Renal cortical epithelial cell (primary cell): ENCODE measurements at places on chromosomes 2 and 18. TPM values are rescaled to one million over a fixed set of nuclear protein-coding genes. Genes with fewer than 3 reads are reported as not detected.
A peak's percentile ranks its signal among the peaks of the same experiment; 100 is the strongest.

UGT1A5 gene
- 0.35 and 3.8 TPM in 2 replicates for total RNA-seq

TPO gene
- total RNA-seq: not detected in 2 replicates

CCDC85A gene
- under 0.01 and 0.15 TPM in 2 replicates for total RNA-seq

ALPP gene
- total RNA-seq: not detected in 2 replicates

DES gene
- 0.30 and 0.69 TPM in 2 replicates for total RNA-seq

NT5C1B gene
- total RNA-seq: not detected in 2 replicates

PROM2 gene
- 17.6 and 38.0 TPM in 2 replicates for total RNA-seq

CDH7 gene
- total RNA-seq: not detected in 2 replicates

GDF7 gene
- total RNA-seq: 0.69 and 3.2 TPM in 2 replicates

MYO5B gene
- total RNA-seq: 50.0 and 79.2 TPM in 2 replicates

GRCh38 chr2:67486041-67486796 lies 89.1 kb downstream of the ETAA1 start:
- peak; percentile 72 for DNase-seq

- DNase-seq: no peak
Measured at GRCh38 chr2:231332872-231333500, 62.5 kb upstream of the B3GNT7 start.

DNA sequence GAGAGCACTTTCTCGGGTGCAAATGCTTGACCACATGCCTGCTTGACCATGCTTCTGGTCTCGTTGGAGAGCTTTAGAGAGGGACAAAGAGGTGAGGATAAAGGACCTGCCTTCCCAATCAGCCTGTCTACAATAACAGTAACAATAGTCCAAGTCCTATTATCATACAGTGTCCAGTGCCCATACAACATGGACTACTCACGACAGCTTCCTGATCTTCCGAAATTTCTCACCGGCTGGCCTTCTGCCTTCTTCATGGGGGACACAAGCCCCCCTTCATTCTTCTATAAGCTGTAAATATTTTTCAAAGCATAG lies 329.0 kb downstream of the PAX3 start:
- no peak for DNase-seq

DNA sequence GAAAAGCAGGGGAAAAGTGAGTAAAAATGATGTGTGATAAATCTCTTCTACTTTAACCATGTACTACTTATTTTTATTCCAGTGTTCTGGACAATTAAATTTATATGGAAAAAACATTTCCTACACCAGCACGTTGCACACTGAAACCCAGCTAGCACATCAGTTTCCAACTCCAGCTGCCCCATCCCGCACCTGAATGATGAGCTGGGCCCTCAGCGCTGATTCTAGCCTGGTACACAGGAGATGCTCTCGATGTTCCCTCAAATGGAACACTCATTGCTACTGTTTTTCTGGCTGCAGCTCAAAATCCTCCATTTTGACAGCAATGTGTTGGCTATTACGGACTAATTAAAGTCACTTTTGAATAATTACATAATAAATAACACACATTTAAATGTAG lies 783.1 kb upstream of the FSHR start:
- no peak for DNase-seq

GRCh38 chr2:208062113-208062512 lies 36.8 kb upstream of the PLEKHM3 start:
- DNase-seq: peak; percentile 44

DNA sequence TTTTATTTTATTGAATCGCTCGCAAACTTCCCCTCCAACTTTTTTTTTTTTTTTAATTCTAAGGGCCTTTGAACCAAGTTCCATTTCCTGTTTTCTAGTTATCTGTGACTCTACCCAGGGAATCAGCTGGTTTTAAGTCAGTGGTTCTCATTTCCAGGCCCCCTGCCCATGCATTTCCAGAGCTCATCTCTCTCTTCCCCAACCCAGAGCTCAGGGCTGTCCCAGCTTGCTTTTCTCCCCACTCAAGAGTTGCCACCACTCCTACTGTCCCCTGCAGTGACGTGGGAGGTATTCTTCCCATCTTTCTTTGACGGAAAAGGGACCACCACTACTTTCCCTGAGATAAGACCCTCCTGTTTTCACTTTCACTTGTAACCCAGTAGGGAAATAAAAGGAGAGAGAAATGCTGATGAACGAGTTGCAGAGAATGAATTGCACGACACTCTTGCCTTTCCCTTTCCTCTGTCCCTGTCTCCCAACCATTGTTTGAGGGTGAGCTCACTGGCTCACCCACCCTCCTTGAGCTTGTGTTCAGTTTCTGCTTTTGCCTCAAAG lies 42.1 kb downstream of the TET3 start:
- DNase-seq: no peak

DNA sequence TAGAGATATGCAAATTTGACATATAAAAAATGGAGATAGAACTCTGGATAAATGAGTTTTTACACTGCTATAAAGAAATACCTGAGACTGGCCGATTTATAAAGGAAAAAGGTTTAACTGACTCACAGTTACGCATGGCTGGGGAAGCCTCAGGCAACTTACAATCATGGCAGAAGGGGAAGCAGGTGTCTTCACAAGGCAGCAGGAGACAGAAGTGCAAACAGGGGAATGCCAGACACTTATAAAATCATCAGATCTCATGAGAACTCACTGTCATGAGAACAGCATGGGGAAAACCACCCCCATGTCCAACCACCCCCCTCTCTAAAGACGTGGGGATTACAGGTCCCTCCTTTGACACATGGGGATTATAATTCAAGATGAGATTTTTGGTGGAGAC lies 1540.2 kb upstream of the SLC39A10 start:
- DNase-seq: no peak

- DNase-seq: no peak
Measured at GRCh38 chr2:237556773-237557632, 9.4 kb upstream of the PRLH start.

GRCh38 chr2:5764041-5764440 lies 71.9 kb downstream of the SOX11 start:
- no peak for DNase-seq

DNA sequence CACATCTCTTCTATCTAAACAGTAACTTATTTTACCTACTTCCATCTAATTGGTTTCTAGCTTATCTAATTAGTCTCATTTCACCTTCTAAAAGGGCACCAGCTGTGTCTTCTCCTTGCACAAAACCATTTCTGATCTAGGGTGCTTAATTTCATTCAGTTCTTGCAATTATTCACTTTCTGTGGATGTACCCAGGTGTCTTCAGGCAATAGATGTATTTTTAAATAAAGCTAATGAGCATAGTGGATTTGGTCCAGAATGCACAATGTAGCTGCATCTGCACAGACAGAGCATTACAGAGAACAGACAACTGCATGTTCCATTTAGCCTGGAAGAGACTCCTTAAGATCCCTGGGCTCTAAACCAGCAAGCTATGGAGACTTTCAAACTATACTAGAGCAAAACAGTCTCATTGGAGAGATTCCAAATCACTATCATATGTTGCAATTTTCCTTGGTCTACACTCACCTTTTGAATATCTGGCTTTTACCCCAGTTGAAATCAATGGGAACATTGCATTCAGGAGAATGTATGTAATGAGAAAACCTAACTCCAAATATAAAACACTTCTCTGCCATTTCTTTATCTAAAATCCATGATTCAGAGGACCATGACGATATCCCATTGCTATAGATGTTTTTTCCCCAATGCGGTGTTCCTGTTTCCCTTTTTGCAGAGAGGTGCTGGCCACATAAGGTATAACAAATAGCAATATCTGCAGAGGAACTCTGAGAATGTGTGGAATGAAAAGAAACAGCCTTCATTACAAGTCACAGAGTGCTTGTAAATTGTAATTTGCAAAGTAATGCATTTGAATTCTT lies 3.5 kb upstream of the RFX8 start:
- DNase-seq: peak; percentile 52

GRCh38 chr2:57107353-57107752 lies 923.6 kb downstream of the CCDC85A start:
- DNase-seq: no peak

DNA sequence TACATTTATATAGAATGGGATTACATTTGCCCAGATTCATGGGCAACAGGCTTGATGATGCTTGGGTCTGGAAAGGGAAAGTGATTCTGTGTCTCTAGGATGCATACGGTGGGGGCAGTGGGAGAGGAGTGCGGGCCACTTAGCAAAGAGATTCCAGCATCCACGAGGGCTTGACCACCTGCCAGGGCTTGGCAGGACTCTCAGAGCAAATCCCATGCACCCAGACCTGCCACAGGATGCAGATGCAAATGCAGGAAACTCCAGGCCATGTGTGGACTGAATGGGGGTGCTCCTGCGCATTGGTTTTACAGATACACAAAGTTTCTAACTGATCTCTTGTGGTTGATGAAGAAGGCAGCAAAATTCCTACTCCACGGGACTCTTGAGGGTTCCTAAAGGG lies 334.7 kb downstream of the CYRIA start:
- no peak for DNase-seq

DNA sequence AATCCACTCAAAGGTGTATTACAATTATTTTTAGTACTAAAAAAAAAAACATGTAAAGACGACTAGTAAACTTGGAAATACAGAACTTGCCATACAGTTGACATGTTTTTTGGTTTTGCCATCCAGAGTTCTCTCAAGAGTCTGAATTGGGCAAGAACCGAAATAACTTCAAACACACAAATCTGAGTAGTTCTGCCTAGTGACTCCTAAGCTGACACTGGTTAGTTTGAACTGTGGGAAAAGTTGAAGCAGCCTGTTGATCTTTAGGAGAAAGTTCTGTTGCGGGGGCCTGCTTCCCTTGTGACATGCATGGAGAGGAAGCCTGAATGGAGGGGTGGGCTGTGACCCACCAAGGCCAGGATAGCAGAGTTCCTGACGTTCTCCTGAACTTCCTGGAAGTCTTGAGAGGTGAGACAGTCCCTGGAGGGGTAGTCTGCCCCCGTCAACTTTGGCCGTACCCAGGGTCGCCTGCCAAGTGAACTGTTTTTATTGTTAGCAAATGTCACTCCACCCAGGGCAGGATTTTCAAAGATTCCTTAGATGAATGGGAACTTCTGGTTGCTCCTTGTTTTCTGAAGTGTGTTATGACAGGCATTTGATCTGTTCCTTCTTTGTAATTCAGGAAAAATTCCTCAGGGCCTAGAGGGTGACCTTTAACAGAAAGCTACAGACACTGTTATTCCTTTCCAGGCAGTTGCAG lies 85.6 kb upstream of the SPTBN1 start:
- DNase-seq: no peak

- no peak for DNase-seq
Measured at GRCh38 chr18:2654928-2655177, 673 bp upstream of the SMCHD1 start.

DNA sequence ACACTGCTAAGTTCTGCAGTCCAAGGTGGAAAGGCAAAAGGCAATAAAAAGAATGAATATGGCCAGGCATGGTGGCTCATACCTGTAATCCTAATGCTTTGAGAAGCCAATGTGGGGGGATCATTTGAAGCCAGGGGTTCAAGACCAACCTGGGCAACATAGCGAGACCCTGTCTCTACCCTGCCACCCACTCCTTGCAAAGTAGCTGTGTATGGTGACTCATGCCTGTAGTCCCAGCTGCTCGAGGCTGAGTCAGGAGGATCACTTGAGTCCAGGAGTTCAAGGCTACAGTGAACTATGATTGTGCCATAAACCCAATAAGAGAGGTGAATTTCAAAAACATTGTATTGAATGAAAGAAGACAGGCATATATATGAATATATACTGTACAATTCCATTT lies 2.4 kb downstream of the MYL12B start:
- DNase-seq: no peak

DNA sequence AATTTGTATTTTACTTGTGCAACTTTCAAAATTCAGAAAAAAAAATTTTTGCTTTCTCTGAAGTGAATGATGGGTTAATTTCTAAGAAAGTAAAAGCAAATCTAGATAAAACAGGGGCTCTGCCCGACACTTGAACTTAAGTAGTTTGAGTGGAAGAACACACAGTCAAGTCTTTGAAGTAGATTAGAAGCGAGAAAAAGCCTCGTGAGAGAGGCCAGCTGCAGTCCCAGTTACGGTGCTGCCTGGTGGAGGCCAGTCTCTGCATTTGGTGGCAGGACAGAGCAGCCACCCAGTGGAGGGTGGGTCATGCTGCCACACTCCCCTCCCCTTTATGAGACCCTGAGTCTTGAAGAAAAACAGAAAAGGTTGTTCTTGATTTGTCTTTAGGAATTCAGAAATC lies 81.8 kb downstream of the INPP5D start:
- DNase-seq: no peak

- DNase-seq: no peak
Measured at GRCh38 chr2:39476524-39476923, 39.4 kb upstream of the MAP4K3 start.

DNA sequence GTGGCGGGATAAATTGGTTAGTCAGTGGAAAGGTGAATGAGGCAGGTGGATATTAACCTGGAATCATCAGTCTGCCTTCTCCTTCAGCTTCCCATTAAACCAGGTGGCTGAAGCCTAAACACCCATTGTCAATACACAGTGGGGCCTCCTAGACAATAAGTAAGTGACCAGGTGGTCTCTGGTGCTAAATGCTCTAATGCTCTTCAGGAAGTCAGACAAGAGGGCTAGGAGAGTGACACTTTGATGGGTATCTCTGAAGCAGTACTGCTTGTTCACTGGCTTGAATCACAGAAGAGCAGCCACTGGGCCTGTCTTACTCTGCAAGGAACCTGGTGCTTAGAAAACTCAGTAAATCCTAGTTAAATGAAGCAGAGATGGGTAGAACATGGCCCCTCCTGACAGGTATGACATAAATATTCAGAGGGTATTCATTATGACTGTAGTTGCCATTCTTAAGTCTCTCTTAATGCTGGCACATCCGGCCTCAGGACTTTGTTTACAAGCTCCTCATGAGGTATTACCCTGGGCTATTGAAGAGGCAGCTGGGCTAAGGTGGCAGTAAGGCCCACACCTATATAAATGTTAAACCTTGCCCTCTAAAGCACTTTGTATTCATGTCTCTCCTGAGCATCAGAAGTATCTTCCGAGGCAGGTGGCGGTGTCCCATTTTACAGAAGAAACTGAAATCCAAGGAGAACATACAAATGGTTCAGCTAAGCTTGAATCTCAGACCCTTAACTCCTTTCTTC lies 104.9 kb downstream of the NCK2 start:
- no peak for DNase-seq

DNA sequence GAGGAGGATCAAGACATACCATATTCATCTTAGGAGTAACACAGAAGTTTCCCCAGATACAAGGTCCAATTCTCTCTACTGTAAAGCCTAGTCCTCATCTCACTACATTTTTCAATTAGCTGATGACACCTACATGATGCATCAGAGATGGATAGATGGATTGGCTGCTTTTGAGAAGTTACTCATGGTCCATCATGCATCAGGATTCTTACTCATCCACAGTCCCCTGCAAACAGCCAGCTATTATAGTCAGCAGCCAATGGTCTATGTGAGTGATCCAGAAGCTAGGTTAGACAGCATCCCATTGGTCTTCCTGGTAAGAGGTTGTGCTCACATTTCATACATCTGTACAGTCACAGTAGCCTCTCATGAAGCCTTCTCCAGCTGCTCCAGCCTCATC lies 154.5 kb upstream of the NRP2 start:
- peak; percentile 9 for DNase-seq

- no peak for DNase-seq
Measured at GRCh38 chr2:3009005-3009404, 368.6 kb downstream of the EIPR1 start.

- no peak for DNase-seq
Measured at GRCh38 chr2:121350890-121351289, 65.9 kb upstream of the TFCP2L1 start.

GRCh38 chr2:196337208-196337953 lies 166.0 kb upstream of the STK17B start:
- peak; percentile 32 for DNase-seq

- no peak for DNase-seq
Measured at GRCh38 chr2:38243186-38243880, 133.7 kb downstream of the ATL2 start.

GRCh38 chr2:98734823-98735260 lies 3.9 kb upstream of the MGAT4A start:
- DNase-seq: no peak
